ENCODE measurements at places on chromosomes 7 and 10. TPM values are rescaled to one million over a fixed set of nuclear protein-coding genes. Genes with fewer than 3 reads are reported as not detected.

The CNTNAP2 gene
- not detected for total RNA-seq

The TMEM270 gene
- not detected for total RNA-seq

DNA sequence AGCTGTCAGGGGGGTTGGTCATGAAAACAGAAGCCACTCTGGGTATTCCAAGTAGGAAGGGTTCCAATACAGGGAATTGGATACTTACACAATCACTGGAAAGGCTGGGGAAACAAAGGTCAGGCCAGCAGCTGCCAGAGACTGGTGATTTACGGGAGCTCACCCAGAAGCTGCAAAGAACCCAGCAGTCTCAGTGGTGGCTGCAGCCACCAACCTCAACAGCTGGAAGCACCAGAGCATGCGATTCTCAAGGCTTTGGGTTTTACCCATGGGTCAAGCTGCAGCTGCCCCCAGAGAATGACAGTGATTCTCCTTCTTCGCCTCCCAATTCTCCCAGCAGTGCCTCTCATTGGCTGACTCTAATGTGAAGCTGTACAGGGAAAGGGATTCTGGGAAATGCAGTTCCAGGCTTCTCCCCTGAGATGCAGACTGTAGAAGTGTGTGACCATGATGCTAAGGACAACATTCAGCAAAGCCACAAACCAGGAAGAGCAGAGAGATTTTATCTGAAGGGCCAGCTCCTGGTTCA lies 107.2 kb upstream of the TCF7L2 start:
- DNase-seq, result no peak

DNA sequence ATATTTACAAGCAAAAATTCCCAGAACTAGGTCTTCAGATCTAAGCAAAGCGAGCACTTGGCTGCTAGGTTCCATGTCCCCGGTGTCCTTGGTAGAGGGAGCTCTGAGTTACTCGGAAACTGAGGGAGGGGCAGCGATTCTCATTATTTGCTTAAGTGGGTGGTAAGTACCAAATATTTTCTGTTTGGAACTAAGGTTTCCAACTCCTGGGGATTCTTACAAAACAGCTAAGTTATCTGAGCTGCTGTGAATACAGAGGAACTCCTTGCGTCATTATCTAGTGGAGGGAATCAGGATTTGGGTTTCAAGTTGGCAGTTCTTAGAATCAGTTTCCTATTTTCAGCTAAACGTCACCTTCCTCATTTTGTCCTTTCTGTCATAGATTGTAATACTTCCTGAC lies 76.8 kb upstream of the IKZF1 start:
- DNase-seq, result no peak

DNA sequence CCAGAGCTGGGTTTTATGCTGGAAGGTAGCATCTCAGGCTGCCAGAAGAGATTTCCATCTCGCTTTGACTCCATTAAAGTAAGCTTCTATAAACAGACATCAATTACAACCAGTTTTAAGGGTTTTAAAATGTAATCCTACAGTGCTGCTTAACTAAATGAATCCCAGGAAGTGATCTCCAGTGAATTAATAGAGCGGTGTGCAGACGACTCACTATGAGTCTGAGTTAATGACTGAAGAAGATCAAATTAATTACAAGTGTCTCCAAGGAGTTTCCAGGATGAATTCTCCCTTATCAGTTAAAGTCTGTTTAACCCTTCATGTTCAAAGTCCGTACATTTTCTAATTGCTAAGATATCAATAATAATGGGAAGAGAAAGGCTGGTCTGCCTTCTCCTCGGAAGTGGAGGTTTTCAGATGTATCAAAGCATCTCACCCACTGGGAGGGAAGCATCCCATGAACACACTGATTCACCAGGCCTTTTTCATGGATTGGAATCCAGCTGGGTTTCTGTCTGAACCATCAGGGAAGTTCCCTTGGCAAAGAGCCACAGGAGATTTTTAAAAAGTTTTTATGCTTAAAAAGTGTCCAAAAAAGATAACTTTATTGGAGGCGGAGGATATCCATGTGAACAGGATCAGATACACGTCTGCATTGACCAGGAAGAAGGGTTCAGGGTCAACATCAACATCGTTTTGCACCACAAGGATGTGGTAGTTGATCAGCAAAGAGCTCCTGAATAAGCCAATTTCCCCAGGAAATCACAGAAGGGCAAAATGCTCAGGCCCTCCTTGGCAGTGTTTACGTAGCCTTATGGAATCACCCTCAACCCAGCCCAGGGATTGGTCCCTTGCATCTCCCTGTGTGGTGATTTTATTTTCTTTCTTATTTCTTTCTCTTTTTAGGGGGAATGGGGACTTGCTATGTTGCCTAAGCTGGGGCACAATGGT lies 288.2 kb downstream of the POU6F2 start:
- DNase-seq, result no peak

DNA sequence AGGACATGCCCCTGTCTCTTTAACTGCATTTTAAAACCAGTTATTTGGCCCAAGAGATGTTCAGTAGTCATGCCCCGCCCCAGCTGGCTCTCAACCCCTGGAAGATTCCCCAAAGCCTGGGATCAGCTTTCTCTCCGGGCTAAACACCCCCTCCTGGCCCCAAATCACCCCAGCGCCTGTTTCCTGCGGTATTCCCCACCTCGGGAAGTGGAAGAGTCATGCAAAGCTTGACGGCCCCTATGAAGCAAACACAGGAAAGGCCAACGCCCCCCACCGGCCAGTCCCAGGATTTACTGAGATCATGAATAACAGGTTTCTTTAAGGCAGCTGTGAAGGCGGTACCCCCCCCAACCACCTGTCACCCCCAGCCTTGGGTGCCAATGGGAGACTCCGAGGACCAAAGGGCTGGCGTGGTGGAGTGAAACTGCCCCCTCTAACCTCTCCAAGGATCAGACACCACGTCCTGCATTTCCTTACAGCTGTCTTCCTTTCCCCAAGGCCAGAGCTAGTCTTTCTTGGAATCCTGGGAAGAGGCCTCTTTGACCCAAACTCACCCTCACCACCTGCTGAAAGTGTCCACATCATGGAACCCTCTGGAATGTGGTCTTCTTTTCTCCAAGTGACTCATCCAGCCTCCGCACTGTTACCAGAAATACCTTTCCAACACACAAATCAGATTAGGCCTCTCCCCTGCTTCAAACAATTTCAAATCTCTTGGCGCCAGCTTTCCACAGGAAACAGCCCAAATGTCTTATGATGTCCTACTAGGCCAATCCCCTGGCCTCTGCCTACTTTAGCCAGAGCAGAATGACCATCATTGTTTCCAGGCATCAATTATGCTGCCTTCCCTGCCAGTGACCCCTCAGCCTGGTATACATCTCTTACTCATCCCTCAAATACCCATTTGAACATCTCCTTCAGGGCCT lies 301.5 kb downstream of the ZEB1 start:
- peak; percentile 59 for DNase-seq

- DNase-seq, result no peak
Observed at GRCh38 chr7:22672846-22673680, 53.9 kb upstream of the IL6 start.

DNA sequence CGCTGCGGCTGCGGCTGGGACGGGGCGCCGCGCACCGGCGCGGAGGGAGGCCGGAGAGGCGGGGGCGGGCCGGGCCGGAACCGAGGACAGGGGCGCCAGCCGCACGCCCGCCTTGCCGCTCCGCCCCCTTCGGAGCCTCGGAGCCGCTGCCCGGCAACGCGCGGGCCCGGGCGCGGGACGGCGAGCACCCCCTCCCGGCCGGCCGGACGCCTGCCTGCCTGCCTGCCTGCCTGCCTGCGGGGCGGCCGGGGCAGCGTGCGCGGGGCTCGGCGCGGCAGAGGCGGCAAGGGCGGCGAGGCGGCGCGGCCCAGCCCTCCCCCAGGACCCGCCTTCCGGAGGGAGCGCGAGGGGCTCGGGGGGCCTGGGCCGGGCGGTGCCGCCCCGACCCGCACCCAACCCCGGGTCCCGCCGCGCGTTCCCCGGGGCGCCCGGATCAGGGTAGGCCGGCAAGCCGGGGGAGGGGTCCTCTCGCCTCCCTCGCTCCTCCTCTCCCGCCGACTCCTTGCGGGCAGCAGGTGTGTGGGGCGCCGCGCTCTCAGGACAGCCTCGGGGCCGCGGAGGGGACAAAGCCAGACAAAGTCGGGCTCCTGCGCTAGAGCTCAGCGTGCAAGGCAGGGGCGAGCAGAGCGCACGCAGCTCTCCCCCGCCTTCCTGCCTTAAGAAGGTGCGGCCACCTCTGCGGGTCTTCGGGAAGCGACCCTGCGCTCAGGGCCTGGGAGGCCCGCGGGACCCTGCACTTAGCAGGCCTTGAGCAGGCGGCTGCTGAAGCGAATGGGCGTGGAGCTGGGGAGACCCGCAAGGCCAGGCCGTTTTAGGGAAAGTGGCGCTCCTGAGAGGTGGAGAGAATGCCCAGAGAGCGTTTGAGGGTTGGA lies at the start of gene KIAA1549:
TSS of gene KIAA1549 (minus strand) at position 58 of the 872 bp plus-strand sequence. CDS start 120 bp downstream, outside the sequence.
- DNase-seq, result peak; percentile 73

DNA sequence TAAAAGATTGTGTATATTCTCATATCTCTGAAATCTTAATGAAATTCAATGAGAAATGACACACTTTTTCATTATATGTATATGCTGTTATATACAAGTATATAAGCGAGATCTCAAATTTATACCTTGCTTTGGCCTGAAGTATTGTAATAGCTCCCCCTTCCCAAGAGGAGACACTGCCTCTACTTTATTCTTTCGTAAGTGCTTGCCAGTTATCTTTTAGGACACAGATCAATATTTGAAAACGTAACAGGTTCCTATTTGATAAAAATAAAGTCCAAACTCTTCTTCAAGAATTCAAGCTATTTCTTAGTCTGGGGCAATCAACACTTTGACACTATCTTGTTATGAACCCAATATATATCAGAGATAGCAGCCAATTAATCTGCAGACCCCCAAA lies 24.9 kb downstream of the WASL start:
- no peak for DNase-seq

GRCh38 chr7:10662982-10663884 lies 310.4 kb upstream of the PHF14 start:
- DNase-seq, result no peak

Measured in lung microvascular endothelial cell (primary cell).